Astrocyte of the hippocampus (primary cell): ENCODE measurements at places on chromosomes 4 and X.

DNA sequence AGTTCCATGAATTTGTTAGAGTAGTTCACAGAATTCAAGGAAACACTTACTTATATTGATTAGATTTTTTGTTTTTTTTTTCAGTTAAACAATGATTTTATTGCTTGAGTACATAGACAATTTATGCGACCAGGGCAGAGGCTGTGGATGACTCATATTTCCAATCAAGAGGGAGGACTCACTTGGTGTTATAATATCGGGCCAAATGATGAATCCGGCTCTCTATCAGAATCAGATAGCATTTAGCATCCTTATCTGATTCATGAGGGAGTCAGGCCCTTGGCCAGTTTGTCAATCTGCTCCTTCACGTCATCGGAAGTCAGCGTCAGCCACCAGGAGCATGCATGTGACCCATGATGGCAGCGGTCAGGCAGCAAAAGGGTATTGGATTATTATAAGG is 82.3 kb upstream of the HUWE1 start:
- no peak for DNase-seq

- DNase-seq: no peak
Measured at GRCh38 chr4:14701389-14701788, 300.9 kb upstream of the CPEB2 start.

- peak; percentile 81 for DNase-seq
Measured at GRCh38 chr4:76458825-76459224, 23.8 kb downstream of the SHROOM3 start.

GRCh38 chr4:189547559-189547958 is 393.1 kb upstream of the FRG1 start:
- DNase-seq: no peak

GRCh38 chr4:78691971-78692821 is 84.0 kb upstream of the BMP2K start:
- no peak for DNase-seq

- no peak for DNase-seq
Measured at GRCh38 chr4:79764120-79764519, 308.9 kb downstream of the ANTXR2 start.

GRCh38 chr4:54014666-54015160 is 49.7 kb downstream of the CHIC2 start:
- DNase-seq: no peak

DNA sequence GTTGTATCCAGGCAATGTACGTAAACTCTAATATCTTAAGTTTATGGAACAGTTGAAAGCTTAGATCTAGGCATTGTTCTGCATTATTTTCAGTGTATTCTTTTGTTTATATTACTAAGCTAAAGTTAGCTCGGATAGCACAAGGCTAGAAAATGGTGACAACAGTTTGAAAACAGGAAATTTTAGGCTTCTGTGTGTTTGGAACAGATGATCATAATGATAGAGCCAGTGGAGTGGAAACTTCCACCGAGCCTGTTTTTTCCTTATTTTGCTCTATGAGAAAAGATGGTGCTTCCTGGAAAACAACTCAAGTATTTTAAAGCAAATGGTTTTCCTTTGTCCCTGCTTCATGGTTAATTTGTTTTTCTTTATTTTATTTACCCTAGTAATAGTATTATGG is 70.8 kb downstream of the GAB1 start:
- DNase-seq: no peak

DNA sequence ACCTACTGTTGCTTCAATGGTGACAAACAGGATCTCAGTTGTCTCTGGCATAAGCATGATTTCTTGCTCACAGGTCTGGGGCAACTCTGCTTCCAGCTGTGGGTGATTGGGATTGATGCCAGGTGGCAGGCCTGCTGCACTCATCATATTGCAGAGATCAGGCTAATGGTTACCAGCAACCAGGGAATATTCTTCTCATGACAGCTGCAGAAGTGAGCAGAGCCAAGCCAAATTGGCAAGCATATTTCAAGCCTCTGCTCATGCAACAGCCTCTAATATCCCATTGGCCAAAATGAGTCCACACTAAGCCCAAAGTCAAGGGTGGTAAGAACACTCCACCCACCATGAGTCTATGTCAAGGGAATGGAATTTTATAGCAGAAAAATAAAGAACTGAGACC is 26.7 kb upstream of the TBC1D19 start:
- DNase-seq: peak; percentile 73

DNA sequence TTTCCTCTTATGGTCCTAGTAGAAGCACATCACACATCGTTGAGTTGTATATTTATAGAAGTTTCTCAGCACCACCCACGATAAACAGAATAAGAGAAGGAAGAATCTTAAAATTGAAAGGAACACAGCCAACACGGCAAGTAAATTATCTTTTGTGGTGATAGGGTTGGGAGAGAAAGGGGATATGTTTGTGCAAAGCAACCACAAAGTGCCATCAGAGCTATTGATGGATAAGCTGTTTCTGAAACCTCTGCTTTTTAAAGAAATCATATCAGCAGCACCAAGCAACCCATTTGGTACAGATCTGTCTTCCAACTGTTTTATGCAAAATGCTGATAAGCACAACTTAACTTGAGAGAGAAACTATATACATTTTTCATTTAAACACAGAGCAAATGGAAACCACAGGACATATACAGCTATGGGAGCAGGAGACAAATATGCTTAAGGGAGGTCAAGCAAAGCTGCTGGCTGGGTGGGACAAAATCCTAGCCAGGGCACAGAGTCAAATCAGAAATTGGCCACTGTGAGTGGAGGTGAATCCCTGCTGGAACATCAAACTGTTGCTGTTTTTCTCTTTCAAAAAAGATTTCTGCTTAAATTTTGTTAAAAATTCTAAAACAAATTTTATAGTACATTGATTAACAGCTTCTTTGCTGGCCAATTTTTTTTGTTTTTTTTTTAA is 194.0 kb upstream of the HHIP start:
- no peak for DNase-seq

GRCh38 chr4:14100349-14100748 is 472.8 kb upstream of the BOD1L1 start:
- DNase-seq: no peak

- no peak for DNase-seq
Measured at GRCh38 chr4:123023647-123024046, 101.2 kb upstream of the NUDT6 start.

DNA sequence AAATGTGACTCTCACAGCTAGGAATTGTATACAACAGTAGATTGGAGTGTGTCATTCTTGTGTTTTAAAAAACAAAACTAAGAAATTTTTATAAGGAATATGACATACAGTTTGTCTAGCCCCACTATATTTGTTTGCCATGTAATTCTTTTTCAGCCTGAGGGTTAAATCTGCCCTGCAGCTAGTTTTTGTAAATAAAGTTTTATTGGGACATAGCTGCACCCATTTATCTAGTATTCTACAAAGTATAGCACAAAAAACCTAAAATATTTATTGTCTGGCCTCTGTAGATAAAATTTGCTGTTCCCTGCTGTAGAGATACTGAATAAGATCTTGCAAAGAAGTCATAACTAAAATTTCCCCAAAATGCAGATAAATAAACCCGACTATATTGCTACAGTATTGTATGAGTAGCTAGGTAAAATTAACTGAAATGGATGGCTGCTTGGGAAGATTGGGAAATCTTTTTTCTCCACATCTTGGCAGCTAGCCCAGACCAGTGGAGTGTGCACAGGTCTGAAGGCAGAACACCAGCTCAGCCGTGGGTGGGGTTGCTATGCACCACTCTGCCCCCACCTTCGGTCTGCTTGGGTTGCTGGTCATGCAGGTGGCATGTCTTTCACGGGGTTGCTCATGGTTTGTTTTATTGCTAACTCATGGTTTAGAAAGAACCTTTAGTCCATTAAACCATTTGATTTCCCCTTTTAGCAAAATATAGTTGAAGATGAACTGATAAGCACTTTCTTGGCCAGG is 127.9 kb downstream of the KLHL8 start:
- DNase-seq: peak; percentile 85

- DNase-seq: no peak
Measured at GRCh38 chr4:131339137-131339536, 1810.0 kb upstream of the PCDH10 start.

GRCh38 chr4:2482693-2483092 is 13.8 kb downstream of the RNF4 start:
- DNase-seq: peak; percentile 85

GRCh38 chrX:110228453-110228852 is 89.4 kb downstream of the AMMECR1 start:
- no peak for DNase-seq
